Breast epithelium (tissue), 4 donors: ENCODE measurements at places on chromosomes 12 and 14.

DNA sequence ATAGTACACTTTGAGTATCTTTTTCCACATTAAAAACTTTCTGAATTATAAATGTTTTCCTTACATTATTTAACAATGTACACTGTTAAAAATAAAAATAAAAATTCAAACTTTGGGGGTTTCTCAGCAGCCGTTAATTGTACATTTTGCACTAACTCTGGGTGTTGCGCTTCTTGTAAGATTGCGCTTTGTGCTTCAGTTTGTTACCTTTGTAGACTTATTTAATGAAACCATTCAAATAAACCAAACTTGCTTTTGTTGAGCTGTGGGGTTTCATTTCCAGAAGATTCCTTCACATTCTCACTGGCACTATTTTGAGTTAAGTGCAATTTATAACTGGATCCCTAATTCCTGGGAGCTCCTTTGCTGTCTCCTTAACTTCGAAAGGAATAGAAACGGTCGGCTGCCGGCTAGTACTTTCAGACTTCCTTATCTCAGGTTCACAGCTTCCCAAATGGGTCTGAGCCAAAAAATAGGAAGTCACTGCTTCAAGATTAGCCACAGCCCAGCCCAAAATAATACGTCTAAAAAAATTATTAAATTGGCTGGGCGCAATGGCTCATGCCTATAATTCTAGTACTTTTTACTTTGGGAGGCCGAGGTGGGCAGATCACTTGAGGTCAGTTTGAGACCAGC, 38.2 kb downstream of the RAD52 start:
- DNase-seq = no peak

DNA sequence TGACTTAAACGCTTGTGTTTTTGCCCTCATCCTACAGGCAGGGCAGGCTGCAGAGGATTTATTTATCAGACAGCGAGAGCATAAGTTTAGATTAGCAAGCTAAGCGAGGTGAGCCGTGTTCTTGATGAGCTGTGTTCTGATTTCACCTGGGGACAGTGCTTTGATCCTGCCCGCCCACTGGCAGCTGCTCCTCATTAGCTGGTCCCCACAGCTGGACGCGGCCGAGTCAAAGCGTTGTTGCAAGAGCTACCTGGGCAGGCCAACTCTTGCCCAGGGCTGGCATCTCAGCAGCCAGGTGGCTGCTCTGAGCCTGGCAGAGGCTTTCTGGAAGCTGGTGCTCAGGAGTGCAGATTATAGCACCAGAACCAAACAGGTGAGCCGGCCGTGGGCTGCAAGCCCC, 46.8 kb upstream of the BEGAIN start:
- DNase-seq = no peak

- DNase-seq = no peak
Measured at GRCh38 chr14:64645220-64645892, 58.9 kb upstream of the PLEKHG3 start.

DNA sequence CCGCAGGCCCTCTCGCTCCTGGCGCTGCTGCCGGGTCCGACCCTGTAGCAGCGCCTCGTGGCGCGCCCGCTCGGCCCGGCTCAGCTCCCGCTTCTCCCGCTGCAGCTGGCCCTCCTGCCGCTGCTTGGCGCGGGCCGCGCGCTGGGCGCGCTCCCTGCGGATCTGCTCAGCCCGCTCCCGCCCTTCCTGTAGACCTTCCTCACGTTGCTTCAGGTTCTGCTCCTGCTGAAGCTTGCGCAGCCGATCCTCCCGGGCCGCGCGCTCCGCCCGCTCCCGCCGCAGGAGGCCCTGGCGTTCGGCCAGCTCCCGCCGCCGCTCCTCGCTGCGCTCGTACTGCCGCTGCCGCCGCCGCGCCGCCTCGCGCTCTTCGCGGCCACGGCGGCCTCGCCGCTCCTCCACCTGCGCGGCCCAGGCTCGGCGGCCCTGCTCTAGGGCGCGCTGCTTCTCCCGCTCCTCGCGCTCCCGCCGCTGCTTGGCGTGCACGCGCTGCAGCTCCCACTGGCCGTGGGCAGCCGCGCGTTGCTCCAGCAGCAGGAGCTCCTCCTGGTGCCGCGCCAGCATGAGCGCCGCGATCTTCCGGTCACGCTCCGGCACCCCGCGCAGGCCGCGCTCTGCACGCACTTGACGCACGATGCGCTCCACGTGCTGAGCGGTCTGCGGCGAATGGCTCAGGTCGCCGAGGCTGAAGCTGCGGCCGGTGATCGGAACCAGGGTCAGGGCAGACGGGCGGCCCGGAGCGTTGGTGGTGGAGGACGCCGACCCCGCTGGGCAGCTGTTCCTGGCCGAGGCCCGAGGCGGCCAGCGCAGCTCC, 2.4 kb downstream of the CCDC177 start:
- no peak for DNase-seq
